Pons (tissue), 1 donor: ENCODE measurements at places on chromosomes 2 and 18.

DNA sequence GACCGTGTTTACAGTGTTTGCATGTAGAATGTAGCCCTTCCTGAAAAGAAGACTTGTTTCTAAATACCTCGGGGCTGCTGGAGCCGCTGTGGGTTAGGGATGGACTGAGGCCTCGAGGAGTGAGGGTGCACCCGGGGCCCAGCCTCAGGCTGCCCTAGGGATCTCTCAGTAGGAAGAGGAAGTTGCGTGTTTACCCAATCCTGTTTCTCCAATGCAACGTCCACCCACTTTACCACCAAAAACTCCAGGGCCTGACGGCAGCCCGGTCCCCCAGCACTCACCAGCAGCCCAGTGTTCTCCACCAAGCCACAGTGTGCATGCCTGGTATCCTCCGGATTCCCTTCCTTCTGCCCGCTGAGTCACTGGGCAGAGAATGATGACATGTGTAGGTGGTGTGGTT is 255.8 kb downstream of the GLI2 start:
- no peak for DNase-seq

- DNase-seq: peak; percentile 62
Observed at GRCh38 chr2:102615620-102616436, 3.5 kb upstream of the SLC9A2 start.

GRCh38 chr18:49968644-49969309 is 155.4 kb upstream of the ACAA2 start:
- no peak for DNase-seq

- no peak for DNase-seq
Observed at GRCh38 chr2:206260188-206261012, 14.1 kb upstream of the ZDBF2 start.

DNA sequence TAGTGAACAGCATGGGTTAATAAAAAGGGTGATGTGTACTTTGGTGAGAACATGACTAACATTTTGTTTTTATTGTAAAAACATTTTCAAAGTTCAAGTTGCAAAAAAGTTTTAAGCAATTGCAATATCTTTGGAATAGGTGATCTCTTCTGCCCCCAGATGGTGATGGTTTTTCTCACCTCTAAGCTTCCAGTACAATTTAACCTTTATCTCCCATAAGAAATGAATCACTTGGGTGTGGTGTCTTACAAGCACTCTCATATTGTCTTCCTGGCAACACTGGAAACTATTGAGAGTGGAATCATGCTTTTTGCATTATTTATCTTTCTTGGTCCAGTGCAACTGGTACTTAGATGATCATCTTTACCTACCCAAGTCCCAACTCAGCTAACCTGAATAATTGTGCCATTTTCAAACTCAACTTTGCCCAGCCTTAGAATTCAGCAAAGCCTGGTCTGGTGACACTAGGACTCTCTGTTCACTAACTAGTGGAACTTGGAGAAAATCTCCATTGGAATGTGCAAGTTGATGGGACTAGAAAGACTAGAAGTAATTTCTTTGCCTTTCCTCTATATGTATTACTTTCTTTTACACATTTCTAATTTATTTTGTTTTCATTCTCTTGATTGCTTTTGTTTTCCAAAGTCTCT is 964.7 kb upstream of the ZEB2 start:
- DNase-seq: no peak

- no peak for DNase-seq
Observed at GRCh38 chr18:24078391-24078790, 60.5 kb upstream of the CABYR start.

- DNase-seq: no peak
Observed at GRCh38 chr2:21267232-21267835, 143.6 kb downstream of the TDRD15 start.

- no peak for DNase-seq
Observed at GRCh38 chr2:113227698-113228097, 51.0 kb downstream of the PAX8 start.

DNA sequence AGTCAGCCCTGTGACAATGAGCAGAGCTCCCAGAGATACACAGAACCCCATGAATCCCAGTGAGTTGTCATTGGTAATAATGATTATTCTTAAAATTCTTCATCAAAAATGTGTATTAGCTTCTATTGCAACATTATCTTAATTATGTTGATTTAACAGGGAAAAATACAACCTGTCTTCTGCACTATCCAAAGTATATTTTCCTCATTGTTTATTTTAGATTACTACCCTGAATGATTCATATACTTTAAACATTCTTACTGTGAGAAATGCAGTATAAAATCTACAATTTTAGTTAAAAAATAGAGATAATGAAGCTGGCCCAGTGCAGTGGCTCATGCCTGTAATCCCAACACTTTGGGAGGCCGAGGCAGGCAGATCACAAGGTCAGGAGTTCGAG is 125.2 kb upstream of the LYPD1 start:
- DNase-seq: no peak

- DNase-seq: no peak
Observed at GRCh38 chr2:127048969-127049897, 57.7 kb downstream of the BIN1 start.

DNA sequence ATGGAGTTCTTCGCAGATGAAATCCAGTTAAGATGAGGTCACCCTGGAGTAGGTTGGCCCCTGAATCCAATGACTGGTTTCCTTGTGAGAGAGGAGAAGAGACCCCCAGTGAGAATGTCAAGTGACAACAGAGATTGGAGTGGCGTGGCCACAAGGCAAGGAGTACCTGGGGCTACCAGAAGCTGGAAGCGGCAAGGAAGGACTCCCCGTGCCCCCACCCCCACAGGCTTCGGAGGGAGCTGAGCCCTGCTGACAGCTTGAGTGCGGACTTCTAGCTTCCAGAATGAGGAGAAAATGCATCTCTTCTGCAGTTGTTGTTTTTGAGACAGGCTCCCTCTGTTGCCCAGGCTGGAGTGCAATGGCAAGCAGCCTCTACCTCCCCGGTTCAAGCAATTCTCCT is 78.0 kb upstream of the HPCAL1 start:
- no peak for DNase-seq

DNA sequence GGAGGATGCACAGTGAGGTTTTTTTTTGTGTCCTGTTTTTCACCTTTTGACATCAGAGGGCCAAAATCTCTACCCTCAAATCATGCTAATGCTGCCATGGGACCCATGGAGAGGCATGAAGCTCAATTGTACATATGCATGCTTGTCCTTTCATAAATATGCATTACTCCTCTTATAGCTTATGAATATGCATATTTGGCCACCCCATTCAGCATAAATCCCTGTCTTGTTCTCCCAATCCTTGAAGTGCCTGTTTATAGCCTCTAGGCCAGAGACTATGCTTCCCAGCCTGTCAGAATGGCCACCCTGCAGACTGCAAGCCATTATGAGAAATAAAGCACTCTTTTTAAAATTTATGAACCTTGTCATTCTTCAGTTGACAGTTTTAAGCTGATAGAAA is 696.4 kb upstream of the ZNF804A start:
- no peak for DNase-seq

DNA sequence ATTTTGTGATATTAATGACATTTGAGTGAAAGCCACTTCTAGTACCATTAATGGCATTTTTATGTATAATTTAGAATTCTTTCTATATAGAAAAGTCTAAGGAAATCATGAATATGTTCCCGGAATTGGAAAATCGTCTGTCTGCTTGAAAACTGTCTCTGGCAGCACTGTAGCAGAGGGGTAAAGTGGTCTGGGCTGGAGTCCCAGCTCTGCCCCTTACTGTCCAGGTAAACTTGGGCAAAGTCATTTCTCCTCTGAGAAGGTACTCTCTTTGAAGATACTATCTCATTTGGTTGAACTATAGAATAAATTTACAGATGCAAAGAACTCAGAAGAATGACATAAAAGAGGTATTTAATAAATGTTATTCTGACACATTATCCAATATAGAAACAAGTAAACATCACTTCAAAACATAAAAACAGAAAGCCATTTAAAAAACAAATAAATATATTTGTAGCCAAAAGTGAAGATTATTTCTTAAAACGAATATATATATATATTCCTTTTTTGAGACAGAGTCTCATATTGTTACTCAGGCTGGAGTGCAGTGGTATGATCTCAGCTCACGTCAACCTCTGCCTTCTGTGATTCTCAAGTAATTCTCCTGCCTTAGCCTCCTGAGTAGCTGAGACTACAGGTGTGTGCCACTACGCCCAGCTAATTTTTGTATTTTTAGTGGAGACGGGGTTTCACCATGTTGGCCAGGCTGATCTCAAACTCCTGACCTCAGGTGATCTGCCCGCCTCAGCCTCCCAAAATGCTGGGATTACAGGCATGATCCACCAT is 149.8 kb upstream of the ITGA4 start:
- DNase-seq: no peak

DNA sequence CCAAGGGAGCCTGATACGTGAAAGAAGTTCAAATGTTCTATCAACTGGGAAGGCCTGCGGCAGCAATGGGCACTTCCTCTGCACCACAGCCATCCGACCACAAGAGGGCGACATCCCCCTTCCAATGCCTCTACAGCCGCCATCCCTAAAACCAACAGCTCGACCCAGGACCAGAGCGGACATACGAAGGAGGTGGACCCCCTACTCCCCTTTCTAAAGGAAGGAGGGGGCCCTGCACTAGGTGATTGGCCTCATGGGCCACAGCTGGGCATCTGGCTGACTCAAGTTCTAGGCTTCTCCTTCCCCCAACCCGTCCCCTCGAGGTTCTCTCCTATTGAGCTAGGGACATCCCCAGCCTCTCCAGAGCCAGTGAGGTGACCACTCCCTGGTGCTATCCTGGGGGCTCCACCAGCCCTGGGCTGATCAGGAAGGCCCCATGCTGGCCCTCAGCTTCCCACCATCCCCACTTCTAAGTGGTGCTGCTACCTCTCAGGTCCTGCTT is 217.2 kb downstream of the TNS1 start:
- peak; percentile 64 for DNase-seq

GRCh38 chr2:182366628-182367027 is 60.2 kb downstream of the PDE1A start:
- DNase-seq: no peak

- no peak for DNase-seq
Observed at GRCh38 chr2:234275515-234275914, 221.4 kb downstream of the ARL4C start.

DNA sequence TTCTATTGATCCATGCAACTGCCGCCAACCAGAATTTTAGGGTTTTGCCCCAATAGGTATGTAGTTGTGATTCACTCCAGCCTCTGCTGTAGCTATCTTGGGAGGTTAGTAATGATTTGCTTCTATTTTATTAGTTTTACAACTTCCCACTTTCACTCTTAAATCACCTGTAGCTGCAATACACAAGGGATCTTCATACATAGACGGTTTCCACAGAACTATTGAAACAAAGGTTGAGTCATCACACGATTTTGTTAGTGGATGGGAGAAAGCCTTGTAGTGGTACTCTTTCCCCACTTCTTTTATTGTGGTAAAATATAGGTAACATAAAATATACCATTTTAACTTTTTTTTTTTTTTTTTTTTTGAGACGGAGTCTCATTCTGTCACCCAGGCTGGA is 104.2 kb upstream of the SPRED2 start:
- no peak for DNase-seq

GRCh38 chr2:101657787-101658186 is 39.7 kb upstream of the MAP4K4 start:
- DNase-seq: no peak

- no peak for DNase-seq
Observed at GRCh38 chr18:63207835-63208234, 111.7 kb downstream of the BCL2 start.

DNA sequence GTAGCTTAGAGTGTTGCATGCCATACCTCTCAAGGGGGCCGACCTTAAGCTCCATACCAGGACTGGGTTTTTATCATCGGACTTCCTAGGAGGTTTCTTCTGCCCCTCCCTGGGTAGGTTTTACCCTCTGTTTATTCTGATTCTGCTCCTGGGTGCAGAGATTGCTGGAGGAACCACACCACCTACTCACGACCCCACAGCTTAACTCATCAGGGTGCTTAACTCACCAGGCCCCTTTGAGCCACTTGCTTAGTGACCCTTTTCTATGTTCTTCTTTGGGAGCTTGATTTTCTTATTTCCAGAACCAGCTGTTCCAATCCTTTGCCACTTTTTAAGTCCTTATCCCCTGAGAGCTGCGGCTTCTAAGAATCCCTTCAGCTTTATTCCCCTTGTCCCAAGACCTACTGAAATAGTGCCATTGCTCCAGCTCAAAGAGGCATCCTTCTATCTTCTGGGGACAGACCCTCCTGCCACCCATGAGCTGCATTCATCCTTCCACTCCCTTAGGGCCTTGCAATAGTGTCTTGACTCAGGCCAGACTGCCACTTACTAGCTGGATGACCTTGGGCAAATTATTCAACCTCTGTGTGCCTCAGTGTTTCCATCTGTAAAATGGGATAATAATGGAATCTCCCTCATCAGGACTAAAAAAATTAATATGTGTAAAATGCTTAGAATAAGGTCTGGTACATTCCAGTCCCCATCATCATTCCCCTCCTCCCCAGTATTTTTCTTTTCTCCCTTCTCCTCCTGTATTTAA is 5.8 kb downstream of the OXER1 start:
- DNase-seq: no peak

DNA sequence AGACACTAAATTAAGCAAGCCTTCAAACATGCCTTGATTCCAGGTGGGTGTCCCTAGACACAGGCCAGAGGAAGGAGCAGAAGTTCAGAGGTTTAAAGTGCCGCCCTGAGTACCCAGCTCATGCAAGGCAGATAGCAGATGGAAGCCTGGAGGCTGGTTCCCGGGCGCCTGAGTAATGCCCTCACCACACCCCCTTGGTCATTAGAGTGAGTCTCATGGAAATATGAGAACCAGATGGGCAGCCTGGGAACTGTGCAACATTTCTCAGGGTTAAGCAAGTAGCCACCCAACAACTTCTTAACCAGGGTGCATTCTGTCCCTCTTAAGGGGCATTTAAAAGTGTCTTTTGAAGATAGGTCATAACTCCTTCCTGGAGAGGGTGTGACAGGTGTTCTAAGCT is 44.1 kb downstream of the TGFA start:
- DNase-seq: no peak

DNA sequence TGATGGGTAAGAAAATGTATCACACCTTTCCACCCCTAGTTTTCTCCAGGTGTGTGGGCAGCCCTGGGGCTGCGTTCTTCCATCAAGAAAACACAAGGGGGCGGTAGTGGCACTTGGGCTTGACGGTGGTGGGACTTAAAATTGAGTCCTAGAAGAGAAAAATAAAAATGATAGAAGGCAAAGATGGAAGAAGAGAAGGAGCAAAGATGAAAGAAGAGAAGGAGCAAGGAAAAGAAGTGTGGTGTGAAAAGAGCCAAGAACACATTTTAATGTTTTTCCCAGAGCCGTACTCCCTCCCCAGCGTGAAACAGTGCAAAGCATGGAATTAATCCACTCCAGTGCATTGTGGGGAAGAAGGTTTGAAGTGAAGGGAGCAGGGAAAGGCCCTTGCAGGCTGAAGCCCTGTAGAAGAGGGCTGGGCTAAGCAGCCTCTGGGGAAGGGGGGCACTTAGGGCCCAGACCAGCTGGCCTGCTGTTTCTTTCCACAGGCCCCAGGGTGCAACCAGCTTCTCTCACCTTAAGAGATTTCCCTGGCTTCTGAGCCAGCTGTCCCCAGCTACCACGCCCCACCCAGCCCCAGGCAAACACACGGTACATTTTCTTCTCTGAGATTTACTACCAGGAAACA is 256.8 kb downstream of the RNF152 start:
- peak; percentile 57 for DNase-seq
